CD4-positive, CD25-positive, alpha-beta regulatory T cell (primary cell): ENCODE measurements at places on chromosomes 12 and 14. TPM values are rescaled to one million over a fixed set of nuclear protein-coding genes. Genes with fewer than 3 reads are reported as not detected.

Gene DNAI7
- total RNA-seq = 0.25 TPM

Gene DAO
- not detected for total RNA-seq

Gene TRAFD1
- total RNA-seq = 43.4 TPM

Gene DIO2
- total RNA-seq = not detected

Gene CCDC38
- not detected for total RNA-seq

Gene CPM
- total RNA-seq = 5.6 TPM

Gene SUDS3
- 29.9 TPM for total RNA-seq
